Activated effector memory CD4-positive, alpha-beta T cell treated with anti-CD3 and anti-CD28 coated beads, Interleukin-2, amount 50 U/mL, for 16 hours (primary cell): ENCODE measurements at places on chromosomes 5 and 9.

DNA sequence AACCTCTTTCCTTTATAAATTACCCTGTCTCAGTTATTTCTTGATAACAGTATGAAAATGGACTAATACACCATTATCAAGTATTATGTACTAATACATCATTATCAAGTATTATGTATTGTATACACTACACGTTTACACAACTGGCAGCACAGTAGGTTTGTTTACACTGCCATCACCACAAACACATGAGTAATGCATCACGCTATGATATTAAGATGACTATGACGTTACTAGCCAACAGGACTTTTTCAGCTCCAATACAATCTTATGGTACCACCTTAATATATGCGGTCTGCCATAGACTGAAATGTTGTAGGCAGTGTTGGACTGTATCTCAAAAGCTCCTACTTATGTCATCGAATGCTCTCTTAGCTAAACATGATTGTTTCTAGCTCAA lies 28.2 kb downstream of the PRELID2 start:
- DNase-seq = no peak

DNA sequence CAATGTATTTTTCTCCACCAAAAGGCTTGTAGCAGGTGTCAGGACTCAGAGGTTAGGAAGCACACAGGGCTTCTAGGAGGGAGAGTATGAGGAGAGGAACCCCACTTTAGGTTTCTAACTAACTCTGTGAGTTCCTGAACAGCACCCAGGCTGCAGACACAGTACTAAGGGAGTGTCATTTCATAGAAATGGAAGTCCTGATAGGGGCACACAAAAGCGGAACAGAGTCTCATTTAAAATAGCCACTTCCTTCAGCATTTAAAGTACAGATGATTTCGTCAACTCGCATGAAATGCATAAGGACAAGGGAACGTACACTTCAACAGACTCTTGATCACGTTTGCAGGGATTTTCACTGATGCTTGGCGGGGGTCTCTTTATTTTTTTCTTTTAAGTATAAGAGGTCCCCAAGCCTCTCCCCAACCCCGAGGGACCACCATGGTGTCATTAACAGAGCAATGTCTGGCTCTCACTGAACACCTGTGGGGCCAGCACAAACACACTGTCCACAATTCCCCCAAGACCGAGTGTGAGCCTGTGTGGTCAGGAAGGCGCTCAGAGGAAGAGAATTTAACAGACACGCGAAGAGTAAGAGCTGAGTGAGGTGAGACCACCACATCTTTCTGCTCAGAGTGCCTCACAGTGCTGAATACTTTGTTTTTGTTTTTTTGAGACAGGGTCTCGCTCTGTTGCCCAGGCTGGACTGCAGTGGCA lies 82.3 kb downstream of the SECISBP2 start:
- DNase-seq = no peak

DNA sequence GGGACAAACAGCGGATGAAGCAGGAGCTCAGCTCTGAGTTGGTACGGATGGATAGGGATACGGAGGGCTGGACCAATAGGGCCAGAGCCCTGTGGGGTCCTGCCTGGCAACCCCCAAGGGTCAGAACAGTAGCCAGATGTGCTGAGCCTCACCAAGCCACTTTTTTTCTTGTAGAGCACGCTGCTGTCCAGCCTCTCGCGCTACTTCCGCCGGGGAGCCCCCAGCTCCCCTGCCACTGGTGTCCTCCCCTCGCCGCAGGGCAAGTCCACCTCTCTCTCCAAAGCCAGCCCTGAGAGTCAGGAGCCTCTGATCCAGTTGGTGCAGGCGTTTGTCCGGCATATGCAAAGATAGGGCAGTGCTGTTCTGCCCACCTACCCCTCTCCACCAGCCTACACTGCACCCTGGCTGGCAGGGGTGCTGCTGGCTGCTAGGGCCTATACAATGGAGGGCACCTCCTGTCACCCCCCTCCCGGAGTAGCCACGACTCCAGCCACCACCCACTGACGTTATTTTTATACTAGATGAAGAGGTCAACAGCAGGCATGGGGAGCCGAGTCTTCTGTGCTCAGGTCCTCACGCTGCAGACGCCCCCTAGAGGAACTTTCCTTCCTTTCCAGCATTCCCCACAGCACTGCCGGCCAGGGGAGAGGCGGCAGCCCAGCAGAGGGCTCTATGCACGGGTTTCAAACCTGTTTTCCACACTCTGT lies 21.6 kb downstream of the SH3GLB2 start:
- DNase-seq = peak; percentile 74

DNA sequence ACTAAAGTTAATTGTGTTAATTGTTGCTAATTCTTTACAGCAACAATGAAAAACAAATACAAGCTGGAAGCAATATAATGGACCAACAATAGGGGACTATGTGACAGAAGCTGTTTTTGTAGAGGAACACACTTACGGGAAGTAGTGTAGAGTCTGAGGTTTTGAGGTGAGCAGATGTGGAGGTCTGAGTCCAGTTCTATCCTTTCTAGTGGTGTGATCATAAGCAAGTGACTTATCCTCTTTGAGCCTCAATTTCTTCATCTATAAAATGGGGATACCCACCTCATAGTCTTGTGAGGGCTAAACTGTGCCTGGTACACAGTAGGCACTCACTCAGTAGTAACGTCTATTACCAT lies 28.3 kb downstream of the ALG2 start:
- DNase-seq = no peak

DNA sequence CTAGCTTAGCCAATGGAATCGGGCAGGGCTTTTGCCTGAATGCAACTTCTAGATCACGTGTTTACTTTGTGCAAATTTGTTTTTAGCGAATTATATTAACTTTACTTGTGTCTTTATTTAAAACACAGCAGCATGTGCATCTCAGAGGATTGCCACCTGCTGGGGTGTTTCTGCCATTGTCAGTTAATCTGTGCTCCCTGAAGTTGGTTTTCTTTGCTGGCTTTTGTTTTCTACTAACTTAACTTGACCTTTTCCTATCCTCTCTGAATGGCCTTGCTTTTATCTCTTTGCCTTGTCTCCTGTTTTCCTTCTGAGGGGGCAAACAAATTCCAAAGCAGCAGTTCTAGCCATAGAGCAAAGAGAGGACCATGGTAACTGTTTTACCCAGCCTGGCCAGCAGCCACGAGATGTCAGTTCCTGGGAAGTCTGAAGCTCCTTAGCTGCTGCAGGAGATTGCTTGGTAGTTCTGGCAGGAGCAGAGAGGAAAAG lies 67.6 kb downstream of the ARHGEF28 start:
- DNase-seq = no peak

DNA sequence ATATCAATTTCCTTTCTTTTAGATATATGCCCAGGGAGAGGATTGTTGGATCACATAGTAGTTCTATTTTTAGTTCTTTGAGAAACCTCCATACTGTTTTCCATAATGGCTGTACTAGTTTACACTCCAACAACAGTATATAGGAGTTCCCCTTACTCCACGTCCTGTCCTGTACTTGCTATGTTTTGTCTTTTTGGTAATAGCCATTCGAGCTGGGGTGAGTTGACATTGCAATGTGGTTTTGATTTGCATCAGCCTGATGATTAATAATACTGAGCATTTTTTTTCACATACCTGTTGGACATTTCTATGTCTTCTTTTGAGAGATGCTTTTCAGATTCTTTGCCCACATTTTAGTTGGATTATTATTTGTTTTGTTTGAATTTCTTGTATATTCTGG lies 445.9 kb downstream of the NTRK2 start:
- no peak for DNase-seq

DNA sequence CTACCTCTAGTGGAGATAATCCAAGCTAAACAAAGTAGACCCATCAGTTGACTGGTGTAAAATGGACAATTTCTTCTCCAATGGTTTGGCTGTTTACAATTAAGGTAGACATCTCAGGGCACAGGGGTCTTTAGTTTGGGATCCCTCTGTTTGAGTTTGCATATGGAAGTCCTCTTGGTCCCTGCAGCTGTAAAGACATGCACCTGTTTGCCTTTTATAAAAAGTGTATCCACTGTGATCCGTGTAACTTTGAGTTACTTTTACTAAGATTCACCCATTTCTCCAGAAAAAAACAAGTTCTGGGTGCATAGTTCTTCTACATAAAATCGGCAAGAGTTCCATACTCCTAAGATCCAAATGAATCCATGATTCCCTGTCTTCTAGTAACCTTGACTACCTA lies 374.7 kb upstream of the ADAMTS16 start:
- DNase-seq = no peak

DNA sequence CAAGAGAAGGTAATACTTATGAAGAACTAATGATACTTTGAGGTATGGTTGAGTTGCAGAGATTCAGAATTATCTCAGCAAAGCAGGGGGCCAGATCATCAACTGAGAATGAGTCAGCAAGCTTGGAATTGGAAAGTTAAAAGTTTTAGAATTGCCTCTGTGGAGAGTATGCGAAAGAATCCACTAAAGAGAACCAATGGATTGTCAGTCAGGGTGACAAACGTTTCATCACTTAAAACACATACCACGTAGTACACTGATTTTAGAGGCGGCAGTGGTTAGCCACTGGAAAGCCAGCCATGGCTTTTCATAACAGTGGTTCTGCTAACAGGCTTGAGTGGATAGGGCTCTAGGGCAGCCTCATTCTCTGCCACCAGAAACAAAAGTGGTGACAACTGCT lies 30.7 kb downstream of the AOPEP start:
- no peak for DNase-seq

DNA sequence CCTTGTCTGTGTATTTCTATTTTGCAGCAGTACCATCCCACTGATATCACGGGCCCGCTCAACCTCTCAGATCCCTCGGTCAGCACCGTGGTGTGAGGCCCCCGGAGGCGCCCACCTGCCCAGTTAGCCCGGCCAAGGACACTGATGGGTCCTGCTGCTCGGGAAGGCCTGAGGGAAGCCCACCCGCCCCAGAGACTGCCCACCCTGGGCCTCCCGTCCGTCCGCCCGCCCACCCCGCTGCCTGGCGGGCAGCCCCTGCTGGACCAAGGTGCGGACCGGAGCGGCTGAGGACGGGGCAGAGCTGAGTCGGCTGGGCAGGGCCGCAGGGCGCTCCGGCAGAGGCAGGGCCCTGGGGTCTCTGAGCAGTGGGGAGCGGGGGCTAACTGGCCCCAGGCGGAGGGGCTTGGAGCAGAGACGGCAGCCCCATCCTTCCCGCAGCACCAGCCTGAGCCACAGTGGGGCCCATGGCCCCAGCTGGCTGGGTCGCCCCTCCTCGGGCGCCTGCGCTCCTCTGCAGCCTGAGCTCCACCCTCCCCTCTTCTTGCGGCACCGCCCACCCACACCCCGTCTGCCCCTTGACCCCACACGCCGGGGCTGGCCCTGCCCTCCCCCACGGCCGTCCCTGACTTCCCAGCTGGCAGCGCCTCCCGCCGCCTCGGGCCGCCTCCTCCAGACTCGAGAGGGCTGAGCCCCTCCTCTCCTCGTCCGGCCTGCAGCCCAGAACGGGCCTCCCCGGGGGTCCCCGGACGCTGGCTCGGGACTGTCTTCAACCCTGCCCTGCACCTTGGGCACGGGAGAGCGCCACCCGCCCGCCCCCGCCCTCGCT lies 1.9 kb downstream of the LRRC26 start:
- no peak for DNase-seq

- DNase-seq = no peak
These were observed 42.4 kb downstream of the LRSAM1 start for GRCh38 chr9:127493592-127494303.

DNA sequence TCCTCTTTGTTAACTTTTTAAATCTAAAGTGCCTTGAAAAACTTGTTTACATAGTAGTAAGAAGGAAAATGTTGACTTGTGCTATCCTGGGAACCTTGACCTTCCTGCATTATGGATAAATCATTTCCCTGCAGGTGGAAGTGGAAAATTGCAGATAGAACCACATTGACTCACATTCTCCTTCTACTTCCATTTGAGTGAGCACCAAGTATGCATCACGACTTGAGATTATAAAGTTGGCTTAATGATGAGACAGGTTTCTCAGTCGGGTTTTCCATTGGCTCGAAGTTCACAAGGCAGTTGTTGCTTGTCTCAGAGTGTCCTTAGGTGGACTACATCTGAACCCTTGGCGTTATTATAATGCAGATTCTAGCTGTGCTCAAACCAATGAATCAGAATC lies 39.9 kb downstream of the DOCK8 start:
- no peak for DNase-seq

DNA sequence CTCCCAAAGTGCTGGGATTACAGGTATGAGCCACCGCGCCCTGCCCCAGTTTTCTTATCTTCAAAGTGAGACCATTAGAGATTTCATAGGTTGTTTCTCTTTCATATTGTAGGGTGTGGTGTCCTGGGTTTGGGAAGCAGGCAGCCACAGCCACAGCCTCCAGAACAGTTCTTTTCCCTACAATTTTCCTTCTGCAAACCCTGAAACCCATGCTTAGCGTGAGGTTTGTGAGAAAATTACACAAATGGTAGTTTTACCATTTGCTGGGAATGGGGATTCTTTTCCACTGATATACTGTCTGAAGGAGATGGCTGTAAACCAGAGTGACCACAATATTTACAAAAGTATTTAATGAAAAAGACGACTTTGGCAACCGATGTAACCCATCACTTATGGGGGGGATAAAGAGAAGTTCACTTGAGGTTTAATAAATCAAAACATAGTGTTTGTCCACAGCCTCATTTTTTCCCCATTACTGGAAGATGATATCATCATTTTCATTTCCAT lies 26.7 kb upstream of the ECM2 start:
- no peak for DNase-seq

DNA sequence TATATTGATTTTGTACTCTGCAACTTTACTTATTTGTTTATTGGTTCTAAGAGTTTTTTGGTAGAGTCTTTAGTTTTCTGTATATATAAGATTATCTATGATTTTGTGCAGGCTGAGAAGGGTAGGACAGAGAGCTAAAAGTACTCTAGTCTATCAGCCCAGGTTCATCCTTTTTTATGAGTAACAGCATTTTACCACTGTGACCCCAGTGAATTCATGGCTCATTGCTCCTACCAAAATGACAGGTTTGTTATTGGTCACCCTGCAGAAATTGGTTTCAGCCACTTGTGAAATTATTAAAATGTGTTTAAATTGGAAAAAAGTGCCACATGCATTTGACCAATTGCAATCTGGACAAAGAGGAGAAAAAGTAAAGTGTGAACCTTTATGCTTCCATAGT lies 421.4 kb upstream of the DAB2 start:
- DNase-seq = no peak

DNA sequence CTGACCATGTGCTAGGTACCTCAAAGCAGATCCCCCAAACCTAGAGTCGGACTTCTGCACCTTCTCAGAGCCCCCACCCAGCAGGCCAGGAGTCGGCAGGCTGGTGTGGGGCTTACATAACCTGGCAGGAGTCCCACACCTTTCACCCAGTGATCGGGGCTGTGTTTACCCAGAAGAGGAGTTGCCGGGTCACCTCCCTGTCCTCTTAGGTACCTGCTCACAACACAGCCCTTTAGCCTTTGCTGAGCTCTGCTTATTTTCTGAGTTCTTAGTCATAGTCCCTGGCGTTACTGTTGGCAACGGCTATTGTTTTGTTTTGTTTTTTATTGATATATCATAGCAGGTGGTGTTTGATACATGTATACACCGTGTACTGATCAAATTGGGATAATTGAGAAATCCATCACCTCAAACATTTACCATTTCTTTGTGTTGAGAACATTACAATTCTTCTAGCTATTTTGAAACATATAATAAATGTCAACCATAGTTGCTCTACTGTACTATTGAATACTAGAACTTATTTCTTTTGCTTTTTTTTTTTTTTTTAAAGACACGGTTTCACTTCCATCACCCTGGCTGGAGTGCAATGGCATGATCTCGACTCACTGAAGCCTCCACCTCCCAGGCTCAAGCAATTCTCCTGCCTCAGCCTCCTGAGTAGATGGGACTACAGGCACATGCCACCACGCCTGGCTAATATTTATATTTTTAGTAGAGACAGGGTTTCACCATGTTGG lies 10.4 kb upstream of the EEIG1 start:
- no peak for DNase-seq

GRCh38 chr5:145803112-145804004 lies 31.8 kb downstream of the PRELID2 start:
- DNase-seq = no peak
